ENCODE measurements at places on chromosomes 5 and 9.

- no peak for DNase-seq
Observed at GRCh38 chr5:20231040-20231439, 243.0 kb upstream of the CDH18 start.

DNA sequence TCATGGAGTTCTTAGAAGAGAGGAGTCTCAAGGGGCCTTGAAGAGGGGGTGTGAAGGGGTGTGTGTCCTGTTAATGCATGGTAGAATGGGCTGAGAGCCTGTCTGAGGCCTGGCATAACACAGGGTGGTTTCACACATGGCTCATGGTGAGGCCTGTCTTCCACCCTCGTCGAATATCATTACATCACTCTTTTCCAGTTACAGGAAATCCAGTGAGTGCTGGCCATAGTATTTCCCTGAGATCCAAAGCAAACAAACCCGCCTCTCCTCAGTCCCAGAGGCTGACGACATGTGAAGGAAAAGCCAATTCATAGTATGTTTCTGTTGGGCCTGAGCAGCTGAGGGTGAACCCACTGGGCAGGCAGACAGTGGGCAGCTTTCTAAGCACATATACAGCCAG lies 159.4 kb upstream of the NR3C1 start:
- DNase-seq: no peak

DNA sequence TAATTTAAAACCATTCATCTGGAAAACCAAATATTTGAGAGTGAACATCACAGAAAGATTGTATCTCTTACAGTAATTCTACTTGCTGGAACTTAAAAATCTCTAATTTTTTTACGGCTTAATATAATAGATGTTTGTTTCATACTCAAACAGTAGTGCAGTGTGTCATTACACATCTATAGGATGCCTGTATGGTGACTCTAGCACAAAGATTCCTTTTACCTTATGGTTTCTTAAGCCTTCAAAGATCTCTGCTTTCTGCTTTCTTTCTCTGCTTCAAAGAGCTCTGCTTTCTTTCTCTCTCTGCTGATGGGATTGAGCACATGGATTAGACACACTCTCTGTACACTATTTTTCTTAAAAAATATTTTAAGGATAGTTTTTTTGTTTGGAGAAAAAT lies 374.0 kb upstream of the CDH9 start:
- no peak for DNase-seq

- no peak for DNase-seq
Observed at GRCh38 chr5:173328844-173329490, 753 bp upstream of the STC2 start.

GRCh38 chr9:116945817-116946216 lies 258.7 kb downstream of the TRIM32 start:
- no peak for DNase-seq
